ACHN (cell line): ENCODE measurements at places on chromosomes 3 and 15.

DNA sequence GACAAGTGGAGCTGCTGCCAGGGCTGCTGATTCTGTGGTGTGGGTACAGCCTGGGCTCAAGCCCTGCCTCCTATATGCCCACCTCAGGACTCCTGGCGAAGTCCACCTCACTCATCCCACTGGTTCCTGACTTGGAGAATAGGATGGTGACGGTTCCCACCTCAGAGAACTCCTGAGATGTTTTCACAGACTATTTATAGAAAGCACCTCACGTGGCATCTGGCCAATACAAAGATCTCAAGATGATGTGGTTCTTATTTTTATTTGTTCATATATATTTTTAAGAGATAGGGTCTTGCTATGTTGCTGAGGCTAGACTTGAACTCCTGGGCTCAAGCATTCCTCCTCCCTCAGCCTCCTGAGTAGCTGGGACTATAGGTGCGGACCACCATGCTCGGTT, 236.9 kb upstream of the BHLHE40 start:
- DNase-seq, result no peak

GRCh38 chr15:36841193-36841592, 259.2 kb downstream of the MEIS2 start:
- DNase-seq, result no peak

- no peak for DNase-seq
Observed at GRCh38 chr3:140441006-140441405, 236.9 kb upstream of the TRIM42 start.

- DNase-seq, result peak; percentile 16
Observed at GRCh38 chr3:81592101-81592500, 169.3 kb downstream of the GBE1 start.

DNA sequence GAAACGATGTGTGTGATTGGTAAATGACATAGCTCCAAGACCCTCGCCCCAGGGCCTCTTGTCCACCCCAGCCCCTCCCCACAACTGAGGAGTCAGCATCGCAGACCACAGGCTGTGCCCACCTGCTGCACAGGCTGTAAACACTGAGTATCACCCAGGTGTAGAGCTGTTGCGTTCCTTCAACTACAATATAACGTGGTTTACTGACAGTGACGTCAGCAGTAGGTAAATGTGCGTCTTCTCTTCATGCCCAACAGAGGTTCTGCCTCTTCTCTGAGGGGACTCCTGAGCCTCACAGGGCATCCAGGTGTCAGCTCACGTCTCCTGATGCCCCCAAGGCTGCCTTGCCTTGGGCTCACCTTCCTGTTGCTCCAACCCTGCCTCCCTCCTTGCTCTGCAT, 395.1 kb downstream of the CACNA2D3 start:
- DNase-seq, result no peak

- no peak for DNase-seq
Observed at GRCh38 chr3:110969229-110970211, 102.1 kb upstream of the NECTIN3 start.

- DNase-seq, result no peak
Observed at GRCh38 chr3:194100856-194101390, 35.0 kb upstream of the HES1 start.

DNA sequence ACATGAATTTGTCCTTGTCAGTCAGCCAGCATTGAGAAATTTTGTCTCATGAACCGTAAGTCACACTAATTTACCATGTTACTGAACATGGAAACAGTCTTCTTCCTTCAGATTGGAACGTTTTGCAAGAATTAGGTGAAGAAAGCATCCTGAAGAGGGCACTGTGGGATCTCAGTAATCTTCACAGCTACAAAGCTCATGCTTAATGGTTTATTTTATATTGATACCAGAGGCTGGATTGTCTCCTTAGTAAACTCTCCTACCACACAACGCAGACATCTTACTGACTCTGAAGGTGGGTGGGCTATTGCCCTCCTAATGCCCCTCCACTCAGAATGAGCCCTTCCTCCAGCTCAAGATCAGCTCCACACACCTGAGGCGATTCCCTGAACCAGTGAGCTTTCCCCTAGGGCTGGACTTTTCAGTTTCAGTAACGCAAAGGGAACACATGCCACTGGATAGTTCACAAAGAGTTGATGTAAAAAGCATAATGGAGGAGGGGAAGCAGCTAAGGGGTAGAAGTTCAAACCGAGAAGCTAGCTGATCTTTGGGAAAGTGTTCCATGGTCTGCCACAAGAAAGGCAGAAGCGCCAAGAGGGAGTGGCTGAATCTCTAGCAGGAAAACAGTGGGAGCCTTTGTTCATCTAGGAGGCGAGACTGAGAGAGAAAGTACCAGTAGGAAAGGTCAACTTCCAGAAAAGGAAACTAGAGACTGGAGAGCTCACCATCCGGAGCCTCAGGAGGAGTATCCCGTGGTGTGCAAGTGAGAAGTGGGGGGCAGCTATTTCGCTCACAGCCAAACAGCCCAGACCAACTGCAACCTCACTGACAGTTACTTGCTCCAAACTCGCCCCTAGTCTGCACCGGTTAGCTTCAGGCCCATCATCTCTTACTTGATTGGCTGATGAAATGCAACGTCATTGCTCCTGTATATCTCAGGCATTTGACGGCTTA, at the start of gene SLC9C1:
SLC9C1 (minus strand) TSS at position 849 of the 954 bp plus-strand sequence. CDS start 7,425 bp downstream, outside the sequence.
- peak; percentile 71 for DNase-seq

- DNase-seq, result no peak
Observed at GRCh38 chr3:87996882-87997281, 61.9 kb downstream of the CGGBP1 start.

DNA sequence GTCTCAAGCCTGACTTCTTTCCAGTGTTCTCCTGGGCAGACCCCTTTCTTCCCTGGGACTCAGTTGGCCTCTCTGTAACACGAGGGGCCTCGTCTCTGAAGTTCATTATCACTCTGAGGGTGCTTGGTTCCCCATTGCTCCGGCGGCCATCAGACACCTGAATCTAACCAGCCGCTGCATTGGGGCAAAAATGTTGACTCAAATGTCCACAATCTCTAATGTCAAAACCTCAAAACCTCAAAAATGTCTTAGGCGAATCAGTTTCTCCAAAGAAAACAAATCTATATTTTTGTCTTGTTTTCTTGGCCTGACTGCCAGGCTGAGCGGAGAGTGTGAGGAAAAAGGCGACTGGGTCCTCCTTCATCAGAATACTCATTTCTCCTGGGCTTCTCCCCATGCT, 220.7 kb downstream of the VPS13C start:
- DNase-seq, result no peak

DNA sequence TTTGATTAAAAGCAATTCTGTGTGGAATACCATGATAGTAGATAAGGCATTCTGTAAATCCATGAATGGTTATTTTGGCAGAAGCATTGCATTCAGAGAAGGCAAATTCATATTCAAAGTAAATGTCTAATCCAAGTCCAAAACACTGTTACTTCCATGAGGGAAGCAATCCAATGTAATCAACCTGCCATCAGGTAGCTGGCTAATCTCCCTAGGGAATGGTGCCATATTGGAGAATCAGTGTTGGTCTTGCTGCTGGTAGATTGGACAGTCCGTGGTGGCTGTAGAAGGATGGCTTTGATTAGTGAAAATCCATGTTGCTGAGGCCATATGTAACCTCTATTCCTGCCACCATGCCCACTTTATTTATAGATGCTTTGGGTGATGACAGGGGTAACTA, 72.1 kb upstream of the TNIK start:
- DNase-seq, result no peak

DNA sequence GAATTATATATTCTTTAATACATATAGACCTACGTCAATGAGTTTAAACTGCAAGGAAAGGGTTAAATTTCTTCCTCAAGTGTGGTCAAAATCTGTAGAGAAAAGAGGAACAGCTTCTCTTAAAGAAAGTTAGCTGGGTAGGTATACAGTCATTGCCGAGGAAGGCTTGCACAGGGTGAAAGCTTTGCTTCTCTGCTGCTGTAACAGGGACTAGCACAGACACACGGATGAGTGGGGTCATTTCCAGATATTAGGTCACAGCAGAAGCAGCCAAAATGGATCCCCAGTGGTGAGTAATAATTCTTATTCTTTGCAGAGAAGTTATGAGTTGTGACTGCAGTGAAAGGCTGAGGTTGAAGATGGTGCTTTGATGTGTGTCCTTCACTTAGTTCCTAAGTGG, at the start of gene CD86:
CD86 (plus strand) TSS at position 148 of the 400 bp plus-strand sequence; CDS start at position 276, 128 bp downstream.
- DNase-seq, result no peak

DNA sequence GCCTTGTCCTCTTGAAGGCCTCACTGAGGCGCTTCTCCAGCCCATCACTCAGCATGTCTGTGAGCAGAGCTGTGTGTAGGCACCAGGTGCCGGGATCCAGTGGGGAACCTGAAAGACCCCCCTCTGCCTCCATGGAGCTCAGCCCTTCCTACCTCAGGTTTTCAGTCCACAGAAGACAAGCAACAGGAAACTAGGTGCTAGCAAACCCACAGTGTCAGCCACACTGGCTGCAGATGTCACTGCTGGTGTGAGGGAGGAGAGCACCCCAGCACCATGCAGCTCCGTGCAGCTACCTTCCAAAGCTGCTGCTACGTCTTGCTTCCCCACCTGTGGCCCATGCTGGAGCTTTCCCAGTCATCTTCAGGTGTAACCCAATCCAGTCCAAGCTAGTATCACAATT, 17.9 kb downstream of the PSTPIP1 start:
- no peak for DNase-seq

DNA sequence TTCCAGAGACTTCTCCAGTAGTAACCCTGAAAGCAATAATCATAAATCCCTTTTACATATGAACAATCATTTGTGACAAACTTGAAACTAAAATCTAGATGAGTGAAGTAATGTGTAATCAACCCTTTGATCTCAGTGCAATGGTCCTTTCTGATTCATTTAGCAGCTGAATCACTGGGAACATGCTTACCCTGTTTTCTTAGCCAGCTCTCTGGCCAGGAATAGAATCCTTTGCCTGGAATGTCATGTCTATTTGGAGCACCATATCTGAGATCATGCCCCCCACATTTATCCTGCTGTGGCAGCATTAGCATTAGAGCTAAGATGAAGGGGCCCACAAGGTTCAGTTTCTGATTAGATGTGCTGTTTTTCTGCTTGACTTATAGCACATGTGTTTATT, 309.8 kb downstream of the OXSM start:
- DNase-seq, result no peak

GRCh38 chr3:192917028-192917403, 640 bp downstream of the MB21D2 start:
- DNase-seq, result peak; percentile 50

GRCh38 chr15:73986055-73986775, 5.9 kb downstream of the STOML1 start:
- DNase-seq, result peak; percentile 35

- DNase-seq, result no peak
Observed at GRCh38 chr3:123705488-123706285, 120.8 kb upstream of the HACD2 start.

DNA sequence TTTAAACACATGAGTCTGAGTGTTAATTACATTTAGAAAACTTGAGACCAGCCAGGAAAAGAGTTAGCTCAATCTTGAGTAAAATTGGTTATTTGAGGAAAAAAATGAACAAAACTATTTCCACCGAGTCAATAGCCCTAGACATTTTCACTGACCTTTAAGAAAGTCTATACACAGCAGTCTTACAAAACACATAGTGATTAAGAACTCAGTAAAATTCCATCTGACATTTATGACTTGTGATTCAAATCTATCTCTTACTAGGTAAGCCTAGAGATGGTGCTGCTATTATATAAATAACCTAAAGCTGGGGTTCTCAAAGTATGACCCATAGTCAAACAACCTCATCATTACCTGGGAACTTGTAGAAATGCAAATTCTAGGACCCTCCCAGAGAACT, 109.1 kb upstream of the COL8A1 start:
- DNase-seq, result no peak

DNA sequence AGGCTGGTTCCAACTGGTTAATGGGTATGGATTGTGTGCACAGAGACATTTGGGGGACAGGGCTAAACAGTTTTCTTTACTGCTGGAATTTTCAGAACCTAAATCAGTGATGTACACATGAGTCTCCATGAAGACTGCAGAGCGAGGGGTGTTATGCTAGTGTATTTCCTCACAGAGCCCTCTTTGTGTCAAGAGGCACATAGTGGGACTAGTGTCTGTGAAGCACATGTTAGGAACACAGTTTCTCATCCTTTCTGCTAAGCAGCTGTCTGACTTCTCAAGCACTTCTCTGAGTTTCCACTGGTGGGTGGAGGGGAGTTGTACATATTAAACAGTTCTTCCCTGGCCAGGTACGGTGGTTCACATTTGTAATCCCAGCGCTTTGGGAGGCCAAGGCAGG, 9.4 kb upstream of the STARD5 start:
- no peak for DNase-seq

DNA sequence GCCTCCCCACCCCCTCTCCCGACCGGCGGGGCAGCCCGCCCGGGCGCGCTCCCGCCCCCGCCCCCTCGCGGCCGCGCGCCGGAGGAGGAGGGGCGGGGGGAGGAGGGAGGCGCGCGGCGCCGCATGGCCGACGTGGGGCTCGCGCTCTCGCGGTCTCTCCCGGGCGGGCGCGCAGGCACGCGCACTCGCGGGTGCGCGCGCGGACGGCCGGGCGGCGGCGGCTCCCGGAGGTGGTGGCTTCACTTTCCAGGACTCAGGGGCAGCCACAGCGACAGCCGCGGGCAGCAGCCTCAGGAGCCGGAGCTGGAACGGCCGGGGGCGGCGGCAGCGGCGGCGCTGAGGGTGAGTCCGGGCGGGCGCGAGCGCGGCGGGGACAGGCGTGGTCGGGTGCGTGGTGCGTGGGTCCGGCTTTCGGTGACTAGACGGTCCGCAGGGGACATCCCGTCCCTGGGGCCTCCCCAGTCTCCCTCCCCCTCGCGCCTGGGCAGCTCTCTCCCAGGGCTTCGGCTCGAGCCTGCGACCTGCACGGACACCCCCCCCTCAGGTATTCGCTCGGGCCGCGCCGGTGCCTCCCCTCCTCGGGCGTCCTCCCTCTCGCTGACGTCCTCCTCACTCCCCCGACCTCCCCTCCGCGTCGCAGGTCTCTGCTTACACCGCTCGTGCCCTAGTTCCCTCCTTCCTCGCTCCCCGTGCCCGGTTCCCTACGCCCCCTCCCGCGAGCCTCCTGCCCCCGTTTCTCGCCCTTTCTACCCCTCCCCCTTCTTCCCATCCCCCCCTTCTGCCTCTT, at the start of gene UBE2E2:
UBE2E2 (plus strand) TSS at position 407 of the 787 bp plus-strand sequence.
- DNase-seq, result peak; percentile 71

DNA sequence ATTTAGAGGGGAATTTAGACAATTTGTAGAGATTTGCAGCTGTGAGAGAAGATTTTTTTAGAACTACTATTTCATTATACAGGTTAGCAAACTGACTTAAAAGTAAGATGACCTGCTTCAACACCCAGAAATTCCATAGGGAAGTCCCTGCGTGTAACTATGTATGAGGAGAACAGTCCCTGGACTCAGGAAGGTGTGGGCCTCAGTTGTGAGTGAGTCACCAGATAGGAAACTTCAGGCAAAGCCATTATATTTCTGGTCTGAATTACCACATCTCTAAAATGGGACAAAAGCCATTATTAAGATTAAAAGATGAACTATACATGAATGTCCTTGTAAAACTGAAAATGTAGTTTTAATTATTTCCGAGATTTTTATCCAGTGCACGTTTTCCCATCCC, 488.3 kb upstream of the GOLIM4 start:
- DNase-seq, result no peak

DNA sequence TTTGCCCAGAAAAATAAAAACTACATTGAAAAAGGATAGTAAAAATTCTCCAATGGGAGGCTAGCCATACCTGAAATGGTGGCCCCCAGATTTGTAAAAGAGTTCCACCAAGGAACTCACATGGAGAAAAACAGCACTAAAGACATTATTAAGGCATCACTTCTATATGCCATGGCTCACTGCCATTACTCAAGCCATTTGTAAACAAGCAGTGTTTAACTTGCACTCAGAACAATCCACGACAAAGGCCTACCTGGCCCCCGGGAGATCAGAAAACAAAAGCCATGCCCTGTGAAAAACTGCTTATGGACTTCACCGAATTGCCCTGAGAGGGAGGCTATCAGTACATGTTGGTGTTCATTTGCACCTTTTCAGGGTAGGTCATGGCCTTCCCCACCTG, 19.6 kb downstream of the CCR8 start:
- no peak for DNase-seq

- DNase-seq, result no peak
Observed at GRCh38 chr15:35705030-35705883, 159.3 kb upstream of the DPH6 start.
